ENCODE measurements at places on chromosomes 11 and 22. TPM values are rescaled to one million over a fixed set of nuclear protein-coding genes. Genes with fewer than 3 reads are reported as not detected.

DNA sequence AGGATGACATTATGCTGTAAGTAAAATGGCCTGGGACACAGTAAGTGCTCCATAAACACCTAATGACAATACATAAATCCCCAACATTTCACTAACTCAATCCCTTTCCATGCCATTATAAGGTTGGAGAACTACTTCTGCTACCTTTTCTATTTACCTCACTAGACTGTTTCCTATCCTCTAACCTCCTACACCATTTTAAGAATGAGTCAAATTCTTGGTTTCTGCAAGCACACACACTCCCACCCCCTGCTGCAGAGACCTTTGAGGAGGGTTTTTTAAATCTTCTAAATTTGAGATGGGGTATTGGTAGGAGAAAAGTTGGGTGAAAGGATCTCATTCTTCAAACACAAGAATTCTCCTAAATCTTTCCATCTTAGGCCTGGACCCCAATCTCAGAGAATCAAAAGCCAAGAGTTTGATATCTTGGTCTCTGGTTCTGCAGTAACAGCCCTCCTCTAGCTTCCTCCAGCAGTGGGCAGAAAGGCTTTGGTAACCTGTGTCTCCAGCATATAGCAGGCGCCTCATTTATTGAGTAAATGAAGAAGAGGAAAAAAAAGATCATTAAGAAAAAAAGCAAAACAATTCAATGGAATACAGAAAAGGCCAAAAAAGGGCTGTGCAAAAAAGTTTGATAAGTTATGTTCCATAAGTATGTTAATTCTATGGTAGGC lies 42.3 kb downstream of the SYTL2 start:
- no peak for DNase-seq

- DNase-seq = no peak
These were observed 135.2 kb downstream of the RRAS2 start for GRCh38 chr11:14223636-14224288.

GRCh38 chr11:66479394-66480116 lies 679 bp upstream of the DPP3 start:
- peak; percentile 79 for DNase-seq

GRCh38 chr11:57463671-57464538 lies 3.6 kb downstream of the RTN4RL2 start:
- no peak for DNase-seq

The FAM180B gene
- total RNA-seq = not detected

GRCh38 chr11:46381048-46381818 lies at the start of gene MDK:
MDK (plus strand) TSS chr11:46381669; CDS start chr11:46382058, 389 bp downstream.
- no peak for DNase-seq

DNA sequence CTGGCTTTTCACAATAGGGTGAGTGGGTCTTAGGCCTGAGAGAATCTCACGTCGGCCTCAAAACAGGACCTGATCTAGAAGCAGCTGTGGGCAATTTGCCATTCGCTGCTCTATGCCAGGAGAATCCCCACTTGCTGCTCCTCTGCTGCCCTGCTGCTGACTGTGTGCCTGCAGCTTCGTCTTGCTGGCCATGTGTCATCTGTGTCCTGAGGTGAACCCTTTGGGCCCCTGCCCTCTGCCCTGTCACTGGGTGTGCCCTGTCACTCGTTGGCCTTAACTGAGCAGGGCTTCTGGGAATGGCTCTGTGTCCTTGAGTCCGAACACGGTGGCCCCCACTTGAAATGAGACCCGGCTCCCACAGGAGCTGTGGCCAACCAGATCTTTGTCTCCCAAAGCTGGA lies 6.2 kb downstream of the NAA40 start:
- no peak for DNase-seq

- DNase-seq = no peak
These were observed 9.7 kb upstream of the OR52J3 start for GRCh38 chr11:5036669-5037068.

- no peak for DNase-seq
These were observed 53.2 kb downstream of the RPUSD4 start for GRCh38 chr11:126158054-126158791.

The MMP11 gene
- 17.8 TPM for total RNA-seq

DNA sequence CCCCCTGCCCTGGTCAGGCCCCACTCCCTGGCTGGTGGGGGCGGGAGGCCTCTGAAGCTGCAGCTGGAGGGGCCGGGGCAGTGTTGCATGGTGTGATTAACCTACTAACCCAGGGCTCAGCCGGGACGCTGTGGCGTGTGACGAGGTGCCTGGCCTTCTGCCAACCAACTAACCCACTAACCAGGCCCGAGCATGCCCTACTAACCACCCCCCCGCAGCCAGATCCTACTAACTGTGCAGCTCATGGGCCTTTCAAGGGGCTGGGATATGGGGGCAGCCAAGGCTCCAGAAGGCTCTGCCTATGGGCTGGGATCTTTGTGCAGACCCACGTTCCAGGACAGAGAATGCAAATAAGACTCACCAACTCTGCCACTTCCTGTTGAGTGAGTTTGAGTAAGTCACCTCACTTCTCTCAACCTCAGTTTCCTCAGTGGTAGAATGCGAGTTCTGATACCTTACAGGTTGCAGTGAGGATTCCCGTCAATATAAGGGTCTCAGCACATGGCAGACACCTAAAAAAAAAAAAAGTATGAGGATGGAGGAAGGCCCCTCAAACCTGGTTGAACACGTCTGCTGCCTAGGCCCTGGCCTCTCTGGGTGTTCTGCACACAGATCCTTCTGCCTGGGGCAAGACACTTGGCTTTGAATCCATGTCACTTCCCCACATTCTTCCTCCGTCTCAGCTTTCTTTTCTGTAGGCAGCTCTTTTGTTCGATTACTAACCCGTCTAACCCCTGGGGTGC lies 14.1 kb downstream of the MIAT start:
- DNase-seq = no peak

The PIM3 gene
- 36.7 TPM for total RNA-seq

- DNase-seq = no peak
These were observed 38.2 kb downstream of the ADAMTS8 start for GRCh38 chr11:130390071-130390758.

- no peak for DNase-seq
These were observed 43.2 kb downstream of the OR4C45 start for GRCh38 chr11:50075856-50076255.

DNA sequence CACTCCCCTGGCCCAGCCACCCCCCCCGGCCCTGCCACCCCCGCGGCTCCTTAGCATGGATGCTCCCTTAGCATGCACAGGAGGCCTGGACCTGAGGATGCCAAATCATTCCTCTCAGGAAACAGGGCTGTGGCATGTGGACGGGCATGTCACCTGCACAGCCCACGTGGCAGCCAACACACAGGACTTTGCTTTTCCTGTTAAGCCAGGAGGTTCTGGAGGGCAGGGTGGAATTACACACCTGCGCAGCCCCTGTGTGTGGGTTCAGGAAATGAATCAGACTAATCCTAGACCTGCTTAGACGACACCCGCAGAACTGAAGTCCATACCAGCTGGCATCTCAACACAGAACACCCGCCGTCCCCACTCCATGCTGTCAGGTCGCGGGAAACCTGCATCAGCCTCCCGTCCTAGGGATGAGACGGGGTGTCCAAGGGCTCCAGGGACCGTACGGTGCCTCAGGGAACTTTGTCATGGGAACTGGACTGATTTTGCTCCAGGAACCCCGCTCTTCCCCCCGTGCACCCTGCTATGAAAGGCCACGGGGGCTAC lies 10.2 kb downstream of the CERK start:
- DNase-seq = no peak

DNA sequence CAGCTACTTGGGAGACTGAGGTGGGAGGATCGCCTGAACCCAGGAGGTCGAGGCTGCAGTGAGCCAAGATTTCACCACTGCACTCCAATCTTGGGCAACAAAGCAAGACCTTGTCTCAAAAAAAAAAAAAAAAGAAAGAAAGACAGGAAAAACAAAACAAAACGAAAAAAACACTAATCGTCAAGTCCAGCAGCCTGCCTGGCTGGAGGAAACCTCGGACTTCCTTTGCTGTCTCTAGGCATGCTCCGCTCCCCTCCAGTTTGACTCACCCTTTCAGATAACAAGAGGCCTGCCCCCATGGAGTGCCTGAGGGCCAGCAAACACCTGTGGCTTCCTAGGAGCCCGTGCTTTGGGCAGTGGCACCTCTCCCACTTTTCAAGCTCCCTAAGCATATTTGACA lies 28.8 kb upstream of the CHKA start:
- no peak for DNase-seq

DNA sequence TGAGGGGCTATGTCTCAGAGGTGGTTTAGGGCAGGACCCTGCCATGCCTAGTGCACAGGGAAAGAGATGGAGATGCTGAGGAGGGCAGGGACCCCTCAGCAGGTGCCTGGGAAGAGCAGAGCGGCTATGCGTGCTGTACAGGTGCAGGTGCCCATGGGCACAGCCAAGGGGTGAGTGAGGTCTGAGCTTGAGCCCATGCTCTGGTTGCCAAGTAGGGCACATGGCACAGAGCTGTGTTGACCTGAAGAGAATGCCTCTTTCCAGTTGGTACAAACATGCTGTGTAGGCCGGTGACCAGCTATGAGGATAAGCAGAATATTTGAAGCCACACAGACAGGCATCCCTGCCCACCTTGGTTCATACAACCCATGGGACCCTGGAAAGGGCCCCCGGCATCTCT lies 65.8 kb upstream of the NECTIN1 start:
- DNase-seq = no peak

- no peak for DNase-seq
These were observed 44.6 kb downstream of the RSF1 start for GRCh38 chr11:77775936-77776335.

DNA sequence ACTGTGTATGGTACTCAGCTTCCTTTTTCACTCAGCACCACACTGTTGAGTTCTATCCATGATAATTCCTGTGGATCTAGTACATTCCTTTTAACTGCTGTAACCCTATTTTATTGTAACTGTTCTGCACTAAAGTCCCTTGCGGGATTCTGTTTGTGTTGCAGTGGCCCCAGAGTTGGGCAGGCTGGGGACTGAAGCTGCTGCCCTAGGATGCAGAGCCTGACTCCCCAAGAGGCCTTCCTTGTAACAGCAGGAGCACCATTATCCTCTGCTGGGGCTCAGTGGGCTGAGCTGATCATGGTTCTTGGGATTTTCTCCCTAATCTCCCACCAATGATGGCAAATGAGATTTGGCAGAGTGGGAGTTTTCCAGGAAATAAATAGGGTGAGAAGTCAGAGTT lies 77.7 kb downstream of the CABIN1 start:
- DNase-seq = no peak

- DNase-seq = no peak
These were observed 4.2 kb downstream of the GRAMD1B start for GRCh38 chr11:123434262-123434661.

DNA sequence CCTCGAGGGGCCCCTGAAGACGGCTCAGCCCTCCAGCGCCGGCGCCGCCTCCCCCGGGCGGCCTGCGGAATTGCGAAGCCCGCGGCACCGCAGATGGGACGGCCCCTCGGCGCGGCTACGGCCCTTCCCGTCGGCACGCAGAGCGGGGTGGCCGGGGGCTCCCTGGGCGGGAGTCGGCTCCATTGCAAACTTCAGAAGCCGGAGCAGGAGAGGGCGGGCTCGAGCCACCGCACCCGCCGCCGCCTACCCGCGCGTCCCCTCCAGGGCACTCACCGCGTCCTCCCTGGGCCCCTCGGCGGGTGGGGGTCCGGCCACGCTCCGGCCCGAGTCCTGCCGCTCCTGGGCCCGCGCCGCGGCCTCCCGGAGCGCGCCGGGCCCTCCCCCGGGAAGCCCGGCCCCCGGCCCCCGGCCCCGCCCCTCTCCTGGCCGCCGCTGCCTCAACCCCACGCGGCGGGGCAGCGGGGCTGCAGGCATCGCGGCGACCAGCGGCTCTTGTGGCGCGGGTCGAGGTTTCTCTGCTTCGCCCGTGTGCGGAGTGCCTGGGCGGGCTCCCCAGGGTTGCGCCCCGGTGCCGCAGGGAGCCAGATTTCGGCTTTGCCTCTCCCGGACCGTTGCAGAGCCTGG lies at the start of gene PACSIN3:
Gene PACSIN3, minus strand, starts transcription at position 359 of the 624 bp plus-strand sequence. CDS start 3,707 bp downstream, outside the sequence.
- no peak for DNase-seq

The AIFM3 gene
- total RNA-seq = 2.6 TPM

DNA sequence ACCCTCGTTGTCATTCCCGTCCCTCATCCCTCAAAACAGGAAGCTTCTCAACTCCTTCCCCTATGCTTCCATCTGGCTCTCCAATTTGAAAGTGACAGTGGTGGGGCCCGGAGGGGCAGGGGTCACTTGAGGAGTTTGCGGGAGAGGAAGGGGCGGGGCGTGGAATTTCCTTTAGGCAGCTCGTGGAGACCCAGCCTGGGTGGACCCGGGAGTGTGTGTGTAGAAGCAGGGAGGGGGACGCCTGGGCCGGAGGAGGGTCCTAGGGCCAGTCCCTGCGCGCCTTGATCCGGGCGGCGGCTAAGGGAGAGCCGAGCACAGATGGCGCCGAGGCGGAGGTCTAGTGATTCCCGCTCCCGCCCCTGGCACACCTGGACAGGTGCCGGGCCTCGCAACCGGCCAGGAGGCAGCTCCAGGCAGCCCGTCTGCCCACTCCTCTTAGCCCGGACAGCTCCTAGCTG lies 7.8 kb upstream of the PAX6 start:
- no peak for DNase-seq

The CEND1 gene
- 0.89 TPM for total RNA-seq

- DNase-seq = no peak
These were observed 31.4 kb downstream of the NUMA1 start for GRCh38 chr11:72048766-72049460.

- DNase-seq = no peak
These were observed 35.4 kb upstream of the CCDC34 start for GRCh38 chr11:27398400-27398770.

The RAB1B gene
- 122 TPM for total RNA-seq

- DNase-seq = no peak
These were observed 3.1 kb downstream of the GNB1L start for GRCh38 chr22:19851291-19852176.

Data from type B pancreatic cell (in vitro differentiated cells).